ENCODE measurements at places on chromosomes 6 and 20. TPM values are rescaled to one million over a fixed set of nuclear protein-coding genes. Genes with fewer than 3 reads are reported as not detected.

HTR1E gene
- not detected for total RNA-seq

CAGE1 gene
- total RNA-seq = 0.21 TPM

GRCh38 chr20:39645131-39645530 lies 683.0 kb downstream of the DHX35 start:
- DNase-seq = no peak

DNA sequence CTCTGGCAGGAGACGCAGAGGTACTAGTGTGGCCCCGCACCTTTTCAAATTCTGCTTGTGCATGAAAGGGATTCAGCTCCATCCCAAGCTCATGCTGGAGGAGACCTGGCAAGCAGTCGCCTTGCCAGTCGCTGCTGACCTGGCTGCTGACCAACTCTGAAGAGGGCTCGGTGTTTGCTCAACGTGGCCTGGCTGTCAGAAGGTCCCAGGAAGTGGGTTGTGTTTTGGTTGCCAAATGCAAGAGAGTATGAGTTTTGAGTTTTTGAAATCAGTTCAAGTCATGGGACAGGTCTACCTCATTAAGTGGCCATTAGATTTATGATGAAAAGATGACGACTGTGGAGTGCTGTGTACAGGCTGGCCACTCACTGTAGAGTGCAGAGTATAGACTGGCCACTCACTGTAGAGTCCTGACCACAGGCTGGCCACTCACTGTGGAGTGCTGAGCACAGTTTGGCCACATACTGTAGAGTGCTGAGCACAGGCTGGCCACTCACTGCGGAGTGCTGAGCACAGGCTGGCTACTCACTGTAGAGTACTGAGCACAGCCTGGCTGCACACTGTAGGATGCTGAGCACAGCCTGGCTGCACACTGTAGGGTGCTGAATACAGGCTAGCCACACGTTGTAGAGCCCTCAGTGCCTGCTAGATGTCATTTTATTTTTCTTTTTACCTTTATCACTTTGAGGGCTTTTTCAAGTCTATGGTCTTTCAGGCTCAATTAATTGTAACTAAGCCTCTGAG lies 193.9 kb downstream of the ZNF217 start:
- DNase-seq = no peak

- no peak for DNase-seq
These were observed 31.2 kb upstream of the APCDD1L start for GRCh38 chr20:58546416-58546711.

DNA sequence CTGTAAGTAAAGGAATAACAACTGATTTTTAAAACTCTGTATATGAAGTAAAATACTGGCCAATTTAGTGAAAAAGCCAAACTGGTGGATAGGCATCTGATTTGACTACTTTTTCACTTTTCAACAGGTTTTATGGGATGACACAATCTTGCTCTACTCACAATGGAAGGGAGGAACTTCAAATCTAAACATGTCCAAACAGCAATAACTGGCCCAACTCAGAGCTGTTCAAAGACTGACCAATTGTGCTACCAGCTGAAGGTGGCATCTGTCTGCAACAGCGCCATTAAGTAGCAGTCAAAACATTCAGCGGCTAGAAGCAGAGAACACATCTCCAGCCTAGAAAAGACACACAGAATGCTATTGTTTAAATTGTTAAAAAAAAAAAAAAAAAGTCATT lies 44.6 kb downstream of the SESN1 start:
- DNase-seq = no peak

DNA sequence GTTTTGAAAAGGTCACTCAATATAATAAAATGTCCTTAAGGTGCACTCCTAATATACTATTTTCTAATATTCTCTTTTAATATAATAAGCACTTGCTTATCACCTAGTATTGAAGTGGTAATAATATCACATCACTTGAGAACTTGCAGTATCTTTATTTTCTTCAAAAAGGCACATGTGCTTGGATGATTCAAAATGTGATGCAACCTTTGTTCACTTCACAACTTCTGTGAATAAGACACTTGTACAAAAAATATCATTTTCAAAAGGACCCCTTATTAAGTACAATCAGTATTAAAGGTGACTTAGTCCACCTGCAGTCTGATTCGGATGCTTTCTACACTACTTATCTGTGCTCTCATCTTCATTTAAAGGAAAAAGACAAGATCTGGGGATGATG lies 3.4 kb downstream of the PRELID3B start:
- DNase-seq = no peak
